ENCODE measurements at places on chromosomes 4 and X.

DNA sequence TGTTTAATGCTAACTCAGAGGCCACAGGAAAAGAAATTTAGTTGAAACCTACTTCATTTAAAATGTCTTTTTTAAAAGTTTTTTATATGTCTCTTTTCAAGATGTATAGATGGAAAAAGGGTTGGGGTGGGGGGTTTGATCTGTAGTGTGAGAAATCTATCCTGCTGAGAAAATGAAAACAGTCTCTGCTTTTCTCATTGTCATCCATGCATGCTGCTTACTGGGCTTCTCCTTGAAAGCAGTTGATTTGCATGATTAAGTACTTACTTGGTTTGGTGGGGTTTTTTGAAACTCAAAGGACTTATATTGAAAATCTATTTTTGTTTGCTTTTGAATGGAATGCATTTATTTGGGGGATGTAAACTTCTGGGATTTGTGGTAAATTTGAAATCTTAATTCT is 313.6 kb upstream of the DKK2 start:
- H3K4me1 ChIP-seq: no peaks in the 10 kb centered on the region
- no peak overlapping the region for H3K4me3 ChIP-seq
- DNase-seq: no peak
- no peaks in the 10 kb centered on the region for H3K27me3 ChIP-seq

GRCh38 chrX:2698604-2699003 is 7.5 kb downstream of the CD99 start:
- H3K27ac ChIP-seq: peak overlapping the region; percentile 67
- no peaks in the 10 kb centered on the region for H3K27me3 ChIP-seq
- H3K36me3 ChIP-seq: no peaks in the 10 kb centered on the region

DNA sequence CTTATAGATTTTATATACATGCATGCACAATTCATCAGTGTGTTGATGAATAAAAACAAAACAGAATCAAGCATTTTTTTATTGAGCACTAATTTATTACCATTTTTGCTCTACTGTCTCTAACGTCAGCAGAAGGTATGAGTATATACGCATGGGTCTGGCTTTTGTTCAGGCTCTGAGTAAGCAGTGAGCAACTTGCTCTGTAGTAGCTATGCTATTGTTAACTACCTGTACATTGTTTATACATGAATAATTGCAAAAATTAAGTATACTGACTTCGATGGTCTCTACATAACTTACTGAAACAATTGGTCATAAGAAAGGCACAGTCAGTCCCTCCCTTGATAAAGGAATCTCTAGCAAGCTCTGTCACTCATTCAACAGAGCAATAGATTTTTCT is 122.9 kb downstream of the RS1 start:
- H3K27ac ChIP-seq: no peak overlapping the region
- H3K36me3 ChIP-seq: no peaks in the 10 kb centered on the region
- no peaks in the 10 kb centered on the region for H3K4me1 ChIP-seq
- no peak for DNase-seq

GRCh38 chrX:4314586-4314985 is 601.1 kb upstream of the PRKX start:
- H3K27me3 ChIP-seq: no peaks in the 10 kb centered on the region
- DNase-seq: no peak
- H3K4me1 ChIP-seq: no peaks in the 10 kb centered on the region
- H3K36me3 ChIP-seq: no peaks in the 10 kb centered on the region
- H3K4me3 ChIP-seq: no peak overlapping the region
- no peak overlapping the region for H3K27ac ChIP-seq

GRCh38 chrX:109475174-109475891 is 6.6 kb downstream of the GUCY2F start:
- H3K4me3 ChIP-seq: no peak overlapping the region
- H3K36me3 ChIP-seq: no peaks in the 10 kb centered on the region
- peak; percentile 48 for DNase-seq

DNA sequence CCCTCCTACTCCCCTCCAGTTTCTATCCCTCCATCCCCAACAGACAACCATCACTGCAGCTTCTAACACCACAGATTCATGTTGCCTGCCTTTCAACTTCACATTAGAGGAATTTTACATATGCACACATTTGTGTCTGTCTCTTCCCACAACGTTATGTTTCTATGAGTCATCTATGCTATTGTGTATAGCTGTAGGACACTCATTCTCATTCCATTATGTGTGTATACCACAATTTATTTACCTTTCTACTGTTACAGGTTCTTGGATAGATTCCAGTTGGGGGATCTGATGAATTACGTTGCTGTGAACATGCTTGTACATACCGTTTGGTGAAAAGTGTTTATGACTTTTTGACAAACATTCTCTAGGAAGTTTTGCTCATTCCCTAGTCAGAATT is 58.8 kb upstream of the TRPC3 start:
- no peaks in the 10 kb centered on the region for H3K36me3 ChIP-seq
- H3K4me3 ChIP-seq: no peak overlapping the region
- no peaks in the 10 kb centered on the region for H3K4me1 ChIP-seq
- H3K27ac ChIP-seq: no peak overlapping the region
- no peak for DNase-seq
- no peaks in the 10 kb centered on the region for H3K27me3 ChIP-seq

DNA sequence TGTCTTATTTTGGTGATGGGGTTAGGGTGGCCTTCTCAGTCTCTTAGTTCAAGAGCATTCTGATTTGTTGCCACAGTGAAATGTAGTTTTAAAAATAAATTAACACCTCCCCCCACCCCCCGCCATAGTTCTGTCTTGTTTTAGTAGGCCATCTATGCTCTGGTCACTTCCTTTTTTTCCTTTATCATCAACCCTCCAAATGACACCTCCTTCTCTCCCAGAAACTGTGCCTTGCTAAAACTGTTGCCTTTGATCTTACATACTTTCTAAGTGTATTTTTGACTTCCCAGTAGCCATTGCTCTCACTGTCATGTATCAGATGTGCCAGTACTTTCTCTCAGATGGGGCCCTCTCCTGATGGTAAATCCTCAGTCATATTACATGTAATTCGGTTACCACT is 14.5 kb upstream of the NDUFC1 start:
- H3K4me1 ChIP-seq: peaks cover 19% of the 10 kb centered on the region
- H3K27ac ChIP-seq: no peak overlapping the region
- no peaks in the 10 kb centered on the region for H3K36me3 ChIP-seq
- H3K4me3 ChIP-seq: no peak overlapping the region
- DNase-seq: no peak
- no peaks in the 10 kb centered on the region for H3K27me3 ChIP-seq

- H3K4me3 ChIP-seq: no peak overlapping the region
- H3K27ac ChIP-seq: no peak overlapping the region
- no peaks in the 10 kb centered on the region for H3K27me3 ChIP-seq
- DNase-seq: no peak
Observed at GRCh38 chr4:55725057-55725456, 89.0 kb upstream of the NMU start.

DNA sequence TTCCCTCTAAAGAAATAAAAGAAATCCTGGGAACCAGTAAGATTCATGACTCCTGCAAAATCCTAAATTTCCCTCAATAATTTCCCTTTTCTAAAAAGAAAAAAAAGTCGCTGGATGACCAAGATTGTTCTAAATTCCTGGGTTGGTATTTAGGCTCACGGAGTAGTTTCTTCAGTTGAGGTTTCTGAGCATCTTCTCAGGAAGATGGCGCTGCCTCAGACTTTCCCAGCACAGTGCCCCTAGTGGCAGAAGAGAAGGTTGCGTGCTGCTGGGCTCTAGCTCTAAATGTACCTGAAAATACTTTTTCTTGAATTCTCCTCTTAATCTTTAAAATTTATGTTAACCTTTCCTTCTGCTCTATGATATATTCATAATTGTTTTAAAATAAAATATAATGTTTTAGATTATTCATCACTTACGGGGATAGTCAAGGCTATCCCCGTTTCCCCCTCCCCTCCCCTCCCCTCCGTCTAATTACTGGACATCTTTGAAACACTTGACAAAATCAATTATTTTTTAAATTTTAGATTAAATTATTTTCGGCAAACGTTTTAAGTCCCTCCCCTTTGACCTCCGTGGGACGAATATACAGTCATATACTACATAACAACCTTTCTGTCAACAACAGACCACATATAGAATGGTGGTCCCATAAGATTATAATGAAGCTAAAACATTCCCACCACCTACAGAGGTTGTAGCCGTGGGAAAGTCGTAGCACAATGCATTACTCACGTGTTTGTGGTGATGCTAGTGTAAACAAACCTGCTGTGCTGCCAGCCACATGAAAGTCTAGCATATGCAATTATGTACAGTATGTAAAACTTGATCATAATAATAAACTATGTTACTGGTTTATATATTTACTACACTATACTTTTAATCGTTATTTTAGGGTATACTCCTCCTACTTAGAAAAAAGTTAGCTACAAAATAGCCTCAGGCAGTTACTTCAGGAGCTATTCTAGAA is 41.0 kb upstream of the GATB start:
- H3K4me3 ChIP-seq: no peak overlapping the region
- no peak overlapping the region for H3K27ac ChIP-seq
- H3K4me1 ChIP-seq: no peaks in the 10 kb centered on the region
- H3K36me3 ChIP-seq: no peaks in the 10 kb centered on the region

DNA sequence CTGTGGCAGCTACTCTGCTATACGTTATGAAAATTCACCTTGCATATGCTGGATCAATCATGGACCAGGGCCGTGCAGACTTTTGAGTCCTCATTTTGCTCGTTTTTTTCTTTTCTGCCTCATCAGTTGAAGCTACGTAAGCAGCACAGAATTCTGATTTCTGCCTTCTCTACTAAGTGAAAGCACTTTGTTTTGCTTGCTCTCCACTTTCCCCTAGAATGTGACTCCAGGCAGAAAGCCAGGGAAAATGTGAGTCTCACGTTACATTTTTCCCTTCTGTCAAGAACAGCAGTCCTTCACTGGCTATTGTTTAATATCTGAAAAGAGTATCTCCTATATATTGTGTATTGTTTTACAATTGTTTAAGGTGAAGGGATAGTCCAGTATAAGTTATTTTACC is 1840.1 kb downstream of the PCDH7 start:
- no peaks in the 10 kb centered on the region for H3K36me3 ChIP-seq
- H3K27ac ChIP-seq: peak overlapping the region; percentile 53
- no peak for DNase-seq
- H3K27me3 ChIP-seq: no peaks in the 10 kb centered on the region
- no peaks in the 10 kb centered on the region for H3K4me1 ChIP-seq

DNA sequence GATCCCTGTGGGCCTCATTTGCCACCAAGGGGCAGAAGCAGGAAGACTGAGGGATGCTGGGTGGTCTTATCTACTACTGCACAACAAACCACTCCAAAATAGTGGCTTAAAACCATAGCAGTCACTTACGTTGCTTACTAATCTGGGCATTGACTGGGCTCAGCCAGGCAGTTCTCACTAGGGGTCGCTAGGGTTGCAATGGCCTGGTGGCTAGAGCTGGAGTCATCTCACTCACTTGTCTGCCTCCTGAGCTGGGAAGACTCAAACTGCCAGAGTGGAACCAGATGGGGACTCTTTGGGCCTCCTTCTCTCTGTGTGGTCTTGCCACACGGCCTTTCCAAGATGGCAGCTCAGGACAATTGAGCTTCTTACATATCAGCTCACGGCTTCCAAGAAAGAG is 216.3 kb upstream of the BCOR start:
- no peaks in the 10 kb centered on the region for H3K36me3 ChIP-seq
- H3K27ac ChIP-seq: no peak overlapping the region
- no peak for DNase-seq
- H3K27me3 ChIP-seq: no peaks in the 10 kb centered on the region
- H3K4me1 ChIP-seq: no peaks in the 10 kb centered on the region

- no peak for DNase-seq
- H3K36me3 ChIP-seq: no peaks in the 10 kb centered on the region
- no peak overlapping the region for H3K4me3 ChIP-seq
- no peak overlapping the region for H3K27ac ChIP-seq
- peaks cover 31% of the 10 kb centered on the region for H3K27me3 ChIP-seq
- H3K4me1 ChIP-seq: no peaks in the 10 kb centered on the region
Observed at GRCh38 chr4:21947791-21948346, 703 bp downstream of the KCNIP4 start.

DNA sequence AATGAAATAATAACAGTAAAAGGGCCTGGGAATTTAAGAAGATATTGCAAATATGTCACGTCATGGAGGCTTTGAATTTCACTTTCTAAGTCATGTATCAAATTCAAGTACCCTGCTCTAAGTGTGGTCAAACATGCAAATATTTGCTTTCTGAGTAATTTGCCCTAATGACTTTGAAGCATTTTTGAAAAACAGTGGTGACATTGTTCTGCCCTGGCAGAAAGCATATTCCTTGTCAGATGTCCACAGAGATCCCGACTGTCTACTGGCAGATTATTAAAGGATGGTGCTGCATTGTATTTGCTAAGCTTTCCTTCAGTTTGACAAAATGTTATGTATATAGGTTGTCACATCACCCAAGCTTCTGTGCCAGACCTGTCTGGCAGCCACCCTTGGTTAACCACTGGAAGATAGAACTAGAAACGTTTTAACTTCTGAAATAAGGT is 92.5 kb downstream of the ANK2 start:
- no peak for DNase-seq
- H3K36me3 ChIP-seq: no peaks in the 10 kb centered on the region
- H3K27me3 ChIP-seq: no peaks in the 10 kb centered on the region
- no peak overlapping the region for H3K4me3 ChIP-seq
- no peaks in the 10 kb centered on the region for H3K4me1 ChIP-seq
- H3K27ac ChIP-seq: no peak overlapping the region

DNA sequence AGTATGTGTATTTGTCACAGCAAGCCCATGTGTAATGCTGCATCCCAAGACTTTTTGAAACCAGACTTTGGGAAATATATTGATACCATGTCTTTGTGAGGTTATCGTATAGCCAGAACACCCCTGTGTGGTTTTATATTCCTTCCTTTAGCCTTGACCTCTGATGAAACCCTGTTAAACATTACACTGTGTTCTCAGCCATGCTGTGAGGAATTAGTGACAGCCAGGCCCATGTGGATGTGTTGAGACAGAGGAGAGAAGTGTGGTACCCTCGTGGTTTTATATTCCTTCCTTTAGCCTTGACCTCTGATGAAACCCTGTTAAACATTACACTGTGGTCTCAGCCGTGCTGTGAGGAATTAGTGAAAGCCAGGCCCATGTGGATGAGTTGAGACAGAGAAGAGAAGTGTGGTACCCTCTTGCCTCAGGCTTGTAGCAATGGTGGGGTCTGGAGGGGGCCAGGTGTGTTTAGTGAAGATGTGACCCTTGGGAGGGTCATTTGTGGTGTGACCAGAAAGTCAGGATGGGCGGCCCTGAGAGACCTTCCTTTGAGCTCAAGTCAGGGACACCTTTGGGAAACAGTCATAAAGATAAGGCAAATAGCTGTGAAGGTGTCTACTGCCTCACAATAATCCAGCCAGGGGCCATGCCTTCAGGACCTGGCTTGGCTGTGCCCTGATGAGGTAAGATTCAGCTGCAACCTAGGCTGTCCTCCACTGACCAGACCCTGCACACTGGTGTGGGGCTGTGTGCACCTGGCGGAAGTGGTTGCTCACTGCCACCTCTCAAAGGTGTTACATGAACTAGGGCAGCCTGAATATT is 110.0 kb downstream of the IRF2 start:
- peaks cover 6% of the 10 kb centered on the region for H3K4me1 ChIP-seq
- H3K27ac ChIP-seq: no peak overlapping the region
- no peak overlapping the region for H3K4me3 ChIP-seq
- DNase-seq: no peak
- H3K27me3 ChIP-seq: no peaks in the 10 kb centered on the region
- H3K36me3 ChIP-seq: no peaks in the 10 kb centered on the region
